ENCODE measurements at places on chromosomes 5 and 9.

DNA sequence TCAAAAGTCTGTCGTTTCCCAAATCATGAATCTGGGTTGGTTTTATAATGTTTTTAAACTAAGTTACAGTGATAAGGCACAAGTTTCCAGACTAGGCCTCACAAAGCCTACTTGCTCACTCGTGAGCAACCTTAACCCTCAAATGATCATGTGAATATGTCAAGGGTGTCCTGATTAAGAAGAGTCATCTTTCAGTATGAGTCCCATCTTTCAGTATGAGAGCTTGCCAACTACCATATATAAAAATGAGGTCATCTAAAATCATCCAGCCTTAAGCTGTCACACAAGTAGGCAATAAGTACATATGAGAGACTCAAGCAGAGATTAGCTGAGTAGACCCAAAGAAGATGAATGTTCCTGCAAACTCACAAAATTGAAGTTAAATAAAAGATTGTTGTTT, 668.4 kb upstream of the FAM174A start:
- DNase-seq: no peak

DNA sequence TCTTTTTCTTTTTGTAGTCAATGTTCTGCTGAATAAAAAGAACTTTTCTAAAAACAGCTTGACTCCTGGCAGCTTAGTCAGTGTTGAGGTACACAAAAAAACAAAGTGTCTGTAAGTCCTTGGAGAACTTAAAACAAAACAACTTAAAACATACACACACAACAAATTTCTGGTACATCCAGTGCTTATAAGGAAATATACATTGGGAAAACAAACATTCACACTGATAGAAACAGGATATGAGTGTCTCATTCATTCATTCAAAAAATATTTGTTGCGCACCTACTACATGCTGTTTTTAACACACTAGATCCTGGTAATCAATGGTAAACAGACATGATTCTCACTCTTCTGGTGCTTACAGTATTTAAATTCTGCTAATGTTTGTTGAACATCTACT, 27.4 kb upstream of the MEGF9 start:
- DNase-seq: no peak

- DNase-seq: no peak
These were observed 37.4 kb upstream of the SLC44A1 start for GRCh38 chr9:105206821-105207699.

- DNase-seq: no peak
These were observed 93.7 kb upstream of the MRPS30 start for GRCh38 chr5:44714871-44715561.

GRCh38 chr5:39519566-39520231, 94.9 kb upstream of the DAB2 start:
- no peak for DNase-seq

DNA sequence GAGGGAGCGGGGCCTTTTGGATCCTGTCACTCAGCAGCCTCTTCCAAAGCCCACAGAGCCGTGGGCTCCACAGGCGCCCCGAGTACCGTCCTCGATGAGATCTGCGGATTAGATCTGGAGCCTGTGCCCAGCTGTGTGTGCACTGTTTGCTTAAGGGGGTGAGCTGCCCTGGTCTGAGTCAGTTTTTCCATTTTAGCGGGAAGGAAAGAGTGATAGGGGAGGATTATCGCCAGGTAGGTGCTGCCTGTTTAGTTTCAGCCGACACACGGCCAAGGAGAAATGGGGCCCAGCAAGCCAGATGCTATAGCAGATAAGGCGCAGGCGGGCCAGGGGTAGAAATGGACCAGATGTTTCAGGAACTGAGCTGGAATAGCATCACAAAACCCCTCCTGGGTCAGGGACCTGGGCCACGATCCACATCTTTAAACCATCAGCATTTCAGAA, 18.1 kb downstream of the COL5A1 start:
- no peak for DNase-seq

GRCh38 chr5:41869151-41869723, 988 bp downstream of the OXCT1 start:
- DNase-seq: no peak

GRCh38 chr5:36876965-36877666, 547 bp downstream of the NIPBL start:
- peak; percentile 62 for DNase-seq

GRCh38 chr5:177189416-177189815, 55.8 kb downstream of the NSD1 start:
- no peak for DNase-seq

DNA sequence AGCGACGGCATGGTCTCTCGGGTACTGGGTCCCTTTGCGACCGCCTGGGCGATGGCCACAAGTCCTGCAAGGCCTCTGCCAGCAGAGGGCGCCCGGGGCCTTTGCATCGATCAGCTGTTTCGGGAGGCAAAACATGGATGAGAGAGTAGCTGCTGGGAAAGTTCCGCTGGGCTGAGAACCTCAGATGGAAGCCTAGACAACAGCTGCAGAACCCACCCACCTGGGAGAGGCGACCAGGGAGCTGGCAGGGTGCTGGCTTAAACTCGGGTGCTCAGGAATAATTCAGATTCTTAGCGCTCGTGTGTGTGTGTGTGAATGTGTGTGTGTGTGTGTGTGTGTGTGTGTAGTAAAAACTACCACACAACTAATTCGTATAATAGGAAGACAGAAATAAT, 50.0 kb downstream of the TRIM32 start:
- peak; percentile 36 for DNase-seq

GRCh38 chr5:54159893-54160195, 150.5 kb downstream of the ARL15 start:
- DNase-seq: no peak

DNA sequence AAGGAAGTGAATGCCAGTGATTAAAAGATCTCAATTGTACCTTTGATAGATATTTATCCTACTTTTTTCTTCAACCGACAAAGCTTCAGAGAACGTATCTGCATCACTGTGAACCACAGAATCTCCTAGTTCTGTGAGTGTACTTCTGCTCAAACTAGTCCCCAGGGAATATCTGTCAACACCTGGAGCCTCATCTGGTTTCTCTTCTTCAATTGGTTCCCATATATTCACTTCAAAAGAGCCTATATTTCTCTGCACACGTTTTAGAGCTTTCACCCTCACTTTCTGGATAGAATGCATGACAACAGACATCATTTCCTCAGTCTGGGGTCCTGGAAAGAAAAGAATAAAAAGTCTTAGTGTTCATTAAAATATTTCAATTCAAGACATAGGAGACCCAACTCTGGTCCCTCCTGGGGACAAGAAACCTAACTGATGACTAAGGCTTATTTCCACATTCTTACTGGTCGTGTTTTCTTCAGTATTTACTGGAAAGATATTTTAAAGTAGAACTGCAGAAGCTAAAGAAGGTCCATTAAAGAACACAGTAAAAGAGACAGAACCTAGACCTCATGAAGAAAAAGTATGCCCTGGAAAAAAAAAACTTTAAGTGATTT, 64.3 kb downstream of the CPLANE1 start:
- DNase-seq: no peak

GRCh38 chr5:144198386-144198785, 27.7 kb downstream of the KCTD16 start:
- no peak for DNase-seq

GRCh38 chr5:151295791-151296477, 7.6 kb downstream of the SLC36A3 start:
- no peak for DNase-seq

GRCh38 chr5:65076251-65076869, 307.6 kb downstream of the CWC27 start:
- DNase-seq: peak; percentile 66

DNA sequence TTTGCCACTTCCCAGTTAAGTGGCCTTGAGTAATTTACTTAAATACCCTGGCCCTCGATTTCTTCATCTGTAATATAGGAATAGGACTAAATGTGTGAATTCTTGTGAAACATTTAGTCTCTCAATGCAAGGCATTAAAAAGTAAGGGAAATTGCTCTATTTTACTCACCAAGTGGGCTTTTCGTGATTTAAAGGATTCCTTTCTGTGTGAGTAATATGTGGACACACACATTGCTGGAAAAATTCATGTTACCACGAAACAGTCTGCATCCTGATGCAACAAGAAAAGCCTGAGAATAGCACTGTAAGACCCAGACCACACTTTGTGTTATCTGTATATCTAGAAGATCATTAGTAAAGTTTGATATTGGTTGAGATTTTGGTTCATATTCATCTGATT, 1243.0 kb upstream of the CDH9 start:
- no peak for DNase-seq

DNA sequence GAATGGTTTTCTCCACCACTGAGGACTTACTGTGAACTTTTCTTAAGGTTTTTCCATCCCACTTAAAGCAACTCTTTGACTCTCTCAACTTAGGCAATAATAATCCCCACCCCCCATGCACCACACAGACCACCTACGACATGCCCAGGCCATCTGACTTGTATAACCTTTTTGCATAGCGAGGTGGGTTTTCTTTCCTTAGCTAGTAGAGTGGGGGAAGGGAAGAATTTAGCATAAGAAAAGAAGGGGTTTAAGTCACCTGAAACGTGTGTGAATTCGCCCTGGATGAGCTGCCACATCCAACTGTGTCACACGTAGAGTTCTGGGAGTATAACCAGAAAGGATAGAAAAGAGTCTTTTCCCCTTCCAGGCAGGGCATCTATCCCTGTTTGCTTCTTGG, 262.7 kb downstream of the YTHDC2 start:
- no peak for DNase-seq

- DNase-seq: peak; percentile 50
These were observed 17.1 kb downstream of the MTREX start for GRCh38 chr5:55324815-55325418.

GRCh38 chr9:133147412-133148198, 16.1 kb downstream of the GBGT1 start:
- DNase-seq: peak; percentile 93

DNA sequence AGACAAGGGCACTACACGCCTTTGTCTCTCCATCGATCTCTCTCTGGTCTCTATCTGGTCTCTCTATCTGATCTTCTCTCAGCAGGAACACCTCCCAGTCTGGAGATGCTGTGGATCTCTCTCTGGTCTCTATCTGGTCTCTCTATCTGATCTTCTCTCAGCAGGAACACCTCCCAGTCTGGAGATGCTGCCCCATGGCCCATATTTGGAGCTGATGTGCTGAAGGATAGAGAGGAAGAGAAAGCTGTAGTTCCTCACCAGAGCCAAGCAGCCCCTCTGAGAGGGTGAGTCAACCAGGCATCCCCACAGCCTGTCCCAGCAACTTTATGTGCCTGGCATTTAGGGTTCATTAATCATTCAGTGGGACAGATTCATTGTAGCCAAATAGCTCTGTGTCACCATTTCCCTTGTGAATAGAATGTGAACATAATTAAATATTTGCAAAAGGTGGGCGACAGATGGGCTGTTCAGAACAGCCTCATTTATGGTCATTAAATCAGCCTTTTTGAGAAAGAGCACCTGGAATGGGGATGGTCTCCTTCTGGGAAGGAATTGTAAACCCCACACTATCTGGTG, 189.3 kb upstream of the MAST4 start:
- DNase-seq: no peak

- DNase-seq: peak; percentile 67
These were observed 65.2 kb upstream of the SPIN1 start for GRCh38 chr9:88322906-88323566.

DNA sequence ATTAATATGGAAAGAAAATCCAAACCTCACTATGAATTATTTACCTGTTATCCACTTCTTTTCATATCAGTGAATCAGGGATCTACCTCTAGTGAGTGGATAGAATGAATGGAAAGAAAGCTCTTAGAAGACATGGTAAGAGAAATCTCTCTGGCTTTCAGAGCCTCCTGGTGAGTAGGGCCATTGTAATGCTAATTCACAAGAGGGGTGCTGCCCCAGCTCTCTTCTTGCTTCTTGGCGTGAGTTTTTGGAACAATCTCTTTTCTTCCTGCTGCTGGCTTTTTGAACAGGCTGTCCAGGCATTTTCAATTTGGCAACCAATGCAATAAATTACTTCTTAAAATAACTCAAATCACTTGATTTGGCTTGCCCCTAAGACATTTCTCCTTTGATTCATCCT, 49.9 kb upstream of the KCNN2 start:
- DNase-seq: no peak

GRCh38 chr5:122864842-122865241, 19.4 kb downstream of the SNX24 start:
- no peak for DNase-seq

DNA sequence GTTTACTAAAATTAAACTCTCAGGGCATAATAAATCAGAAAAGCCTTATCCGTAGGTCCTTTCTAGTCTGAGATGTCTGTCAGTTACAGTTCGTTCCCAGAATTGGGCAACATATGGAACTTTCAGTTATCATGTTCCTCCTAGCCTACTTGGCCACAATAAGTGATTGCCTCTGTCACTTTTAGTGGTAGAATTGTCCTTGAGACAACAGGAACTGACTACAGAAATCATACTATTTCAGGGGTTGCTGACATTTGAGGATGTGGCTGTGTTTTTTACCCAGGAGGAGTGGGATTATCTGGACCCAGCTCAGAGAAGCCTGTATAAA, 956 bp downstream of the ZNF189 start:
- no peak for DNase-seq

- DNase-seq: no peak
These were observed 4.5 kb upstream of the NDST1 start for GRCh38 chr5:150503386-150503785.

- DNase-seq: no peak
These were observed 886.8 kb upstream of the SEMA6A start for GRCh38 chr5:117461403-117461802.

DNA sequence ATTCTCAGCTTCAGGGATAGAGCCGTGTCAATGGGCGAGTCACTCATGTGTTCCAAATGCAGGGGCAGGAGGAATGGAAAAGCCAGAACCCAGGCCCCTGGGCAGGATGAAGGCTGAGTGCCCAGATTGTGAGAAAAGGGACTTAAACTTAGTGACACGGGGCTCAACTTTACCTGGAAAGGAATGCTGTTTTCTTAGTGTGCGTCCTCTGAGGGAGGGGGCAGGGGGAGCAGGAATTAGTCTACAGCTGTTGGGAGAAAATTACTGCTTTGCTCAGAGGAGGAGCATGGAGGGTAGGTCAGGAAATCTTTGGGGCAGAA, 14.6 kb downstream of the HK3 start:
- DNase-seq: no peak

- no peak for DNase-seq
These were observed 14.5 kb downstream of the ADAMTS13 start for GRCh38 chr9:133436681-133437080.

All from CD4-positive, alpha-beta T cell treated with Interleukin-12 subunit alpha and Interleukin-12 subunit beta, for 1 hour (primary cell).